ENCODE measurements at places on chromosomes 16 and 17. TPM values are rescaled to one million over a fixed set of nuclear protein-coding genes. Genes with fewer than 3 reads are reported as not detected.

Gene ACSM2A
- not detected for total RNA-seq

Gene CPHXL2
- total RNA-seq = not detected

Gene LLGL1
- 38.7 TPM for total RNA-seq

Gene TANC2
- total RNA-seq = 52.1 TPM

Gene RNF227
- 1.6 TPM for total RNA-seq

Gene NOD2
- total RNA-seq = 0.07 TPM

Gene SRCAP
- total RNA-seq = 49.2 TPM

Data from chondrocyte (in vitro differentiated cells).